ENCODE measurements at places on chromosomes 13 and 19.

DNA sequence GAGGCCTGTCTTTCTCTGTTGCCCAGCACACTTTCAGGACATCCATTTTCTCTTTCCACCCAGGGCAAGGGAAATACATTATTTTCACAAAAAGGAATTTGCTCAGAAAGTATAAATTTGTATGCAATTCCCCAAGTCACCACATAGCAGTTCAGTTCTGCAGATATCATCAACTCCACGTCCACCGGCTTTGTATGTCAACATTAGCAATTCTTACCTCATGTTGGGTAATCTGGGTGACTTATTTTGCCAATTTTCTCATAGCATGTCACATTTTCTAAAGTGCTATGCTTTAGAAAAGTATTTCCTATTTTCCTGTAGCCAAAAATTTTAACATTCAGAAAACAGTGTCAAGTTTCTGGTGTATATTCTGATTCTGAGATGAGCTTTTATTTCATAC lies 501.8 kb downstream of the EFNB2 start:
- peak; percentile 84 for DNase-seq

- DNase-seq: peak; percentile 30
Observed at GRCh38 chr19:10961073-10961860, 437 bp downstream of the SMARCA4 start.

DNA sequence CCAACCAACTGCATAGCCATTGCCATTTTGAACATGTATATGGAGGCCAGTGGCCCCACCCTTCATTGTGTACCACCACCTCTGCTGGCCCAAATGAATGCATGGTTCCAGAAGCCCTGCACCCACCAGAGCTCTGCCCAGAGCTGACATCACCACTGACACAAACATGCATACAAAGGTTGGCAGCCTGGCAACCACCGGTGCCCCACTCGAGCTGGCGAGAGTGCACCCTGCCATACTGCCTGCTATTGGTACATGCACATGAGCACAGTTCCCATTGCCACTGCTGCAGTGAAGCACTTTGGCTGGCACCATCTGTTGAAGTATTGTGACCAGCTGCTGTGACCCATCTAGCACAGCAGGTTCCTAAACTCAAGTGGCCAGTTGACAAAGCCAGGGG lies 1564.9 kb downstream of the OLFM4 start:
- DNase-seq: no peak

- no peak for DNase-seq
Observed at GRCh38 chr13:23865906-23866305, 23.3 kb downstream of the MIPEP start.

GRCh38 chr19:2771786-2772674 lies 11.0 kb downstream of the SGTA start:
- DNase-seq: no peak

DNA sequence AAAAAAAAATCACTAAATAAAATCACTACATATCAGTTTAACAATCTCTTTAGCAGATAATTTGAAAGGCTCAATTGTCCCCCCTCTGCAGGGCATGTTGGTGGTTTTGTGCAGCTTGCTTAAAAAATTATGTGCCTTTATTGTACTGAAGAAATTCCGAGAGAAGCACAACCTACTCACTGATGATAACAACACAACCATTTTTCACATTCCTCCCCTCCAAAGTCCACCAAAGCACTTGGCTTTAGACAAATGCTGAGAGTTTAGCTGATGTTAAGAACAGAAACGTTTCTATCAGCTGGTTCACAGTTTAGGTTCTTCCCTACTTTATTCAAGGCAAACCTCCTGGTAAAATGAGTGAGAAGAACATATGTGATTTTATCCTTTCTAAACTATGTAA lies 923 bp downstream of the DOCK9 start:
- DNase-seq: peak; percentile 45

DNA sequence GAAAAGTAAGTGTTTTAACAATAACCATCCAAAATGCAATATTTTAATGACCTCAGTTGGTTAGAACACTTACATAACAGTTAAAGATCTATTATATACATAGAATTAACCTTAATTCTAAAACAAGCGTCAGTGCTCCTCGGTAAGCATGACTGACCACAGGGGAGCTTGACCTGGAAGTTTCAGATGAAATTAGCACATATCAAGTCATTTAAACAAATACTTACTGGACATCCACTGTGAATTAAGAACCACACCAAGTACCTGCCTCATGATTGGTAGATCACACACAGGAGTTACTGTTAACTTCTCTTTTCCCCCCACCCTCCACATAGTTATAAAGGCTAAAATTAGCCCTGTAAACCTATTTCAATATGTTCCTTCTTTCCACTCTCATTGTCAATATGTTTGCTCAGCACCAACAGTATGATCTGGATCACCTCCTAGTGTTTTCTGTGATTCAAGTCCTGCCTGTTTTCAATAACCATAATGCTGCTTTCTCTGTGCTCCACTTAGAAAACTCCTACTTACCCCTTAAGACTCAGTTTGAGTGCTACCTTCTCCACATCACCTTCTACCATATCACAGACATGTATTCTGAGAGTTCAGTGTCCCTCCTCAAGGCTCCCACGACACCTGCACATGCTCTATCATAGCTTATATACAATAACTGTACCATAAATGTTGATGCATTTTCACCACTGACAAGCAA lies 209.0 kb downstream of the VWA8 start:
- DNase-seq: no peak

- DNase-seq: no peak
Observed at GRCh38 chr19:10701955-10702525, 801 bp downstream of the QTRT1 start.

DNA sequence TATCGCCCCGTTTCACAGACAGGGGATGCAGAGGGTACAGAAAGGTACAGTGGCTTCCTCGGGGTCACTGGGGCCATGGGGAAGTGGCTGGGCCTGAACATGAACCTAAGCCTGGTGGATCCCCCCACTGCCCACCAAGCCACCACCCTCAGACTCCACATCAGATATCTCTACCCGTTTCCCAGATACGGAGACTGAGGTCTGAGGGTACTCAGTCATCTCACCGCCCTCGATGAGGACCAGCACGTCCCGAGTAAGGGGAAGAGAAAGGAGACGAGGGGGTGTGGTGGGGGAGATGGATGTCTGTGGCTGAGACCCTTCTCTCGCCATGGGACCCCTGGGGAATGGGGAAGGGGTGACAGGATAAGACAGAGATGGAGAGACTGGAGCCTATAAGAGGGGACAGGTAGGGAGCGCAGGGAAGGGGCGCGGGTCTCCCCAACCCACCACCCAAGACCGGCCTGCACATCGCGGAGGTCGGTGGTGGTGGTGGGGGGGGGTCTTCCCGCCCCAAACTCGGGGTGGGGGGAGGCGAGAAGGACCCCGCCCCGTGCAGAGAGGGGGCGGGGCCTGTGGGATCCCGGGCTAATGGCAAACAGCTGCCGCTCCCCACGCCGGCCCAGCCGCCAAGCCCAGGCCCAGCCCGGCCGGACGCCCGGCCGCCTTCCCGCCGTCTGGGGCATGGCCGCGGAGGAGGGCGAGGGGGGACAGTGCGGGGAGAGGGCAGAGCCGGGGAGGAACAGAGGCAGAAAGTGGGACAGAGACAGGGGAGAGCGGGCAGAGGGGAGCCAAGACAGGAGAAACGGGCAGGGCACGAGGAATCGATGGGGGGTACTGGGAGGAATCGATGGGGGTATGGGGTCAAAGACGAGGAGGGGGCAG lies 698 bp downstream of the KANK2 start:
- peak; percentile 36 for DNase-seq

- DNase-seq: no peak
Observed at GRCh38 chr19:32253683-32254508, 91.5 kb upstream of the ZNF507 start.
